GM23248 (cell line): ENCODE measurements at places on chromosomes 7 and 10.

DNA sequence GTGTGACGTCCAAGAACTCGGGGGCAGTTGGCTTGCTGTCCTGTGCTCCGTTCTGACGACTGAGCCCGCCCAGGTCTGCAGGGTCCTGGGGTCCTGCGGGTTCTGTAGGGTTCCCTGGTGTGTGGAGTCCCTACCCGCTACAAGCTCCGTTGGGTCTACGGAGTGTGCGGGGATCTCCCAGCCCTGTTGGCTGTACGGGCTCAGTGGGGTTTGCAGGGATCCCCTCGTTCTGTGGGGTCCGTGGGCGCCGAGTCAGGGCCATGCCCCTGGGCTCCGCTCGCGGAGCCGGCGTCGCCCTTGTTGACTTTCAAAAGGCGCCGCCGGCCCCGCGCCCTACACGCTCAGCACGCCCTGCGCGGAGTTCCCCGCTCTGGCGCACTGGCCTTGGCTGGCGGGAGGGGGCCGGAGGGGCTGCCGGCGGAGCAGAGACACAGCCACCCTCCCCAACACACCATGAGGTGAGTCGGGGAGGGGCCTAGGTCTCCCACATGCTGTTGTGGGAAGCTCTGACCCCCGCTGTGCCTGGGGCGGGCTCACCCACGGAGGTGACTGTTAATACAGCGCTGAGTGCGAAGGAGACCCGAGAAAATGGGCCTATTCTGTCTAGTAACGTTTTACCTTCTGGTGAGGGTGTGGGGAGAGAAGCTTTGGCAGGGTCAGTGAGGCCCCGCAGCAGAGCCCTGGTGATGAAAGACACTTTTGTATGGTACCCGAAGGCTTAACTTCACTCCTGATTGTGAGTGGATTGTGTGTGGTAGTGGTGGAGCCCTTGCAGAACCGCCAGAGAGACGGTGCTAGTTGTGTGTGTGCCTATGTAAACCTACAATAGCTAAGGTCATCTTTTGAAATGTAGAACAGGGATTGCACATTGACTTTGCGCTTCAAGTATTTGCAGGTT is 8.1 kb downstream of the TASOR2 start:
- peak; percentile 64 for DNase-seq

- DNase-seq = peak; percentile 32
Measured at GRCh38 chr7:141355032-141355431, 196.2 kb upstream of the AGK start.

DNA sequence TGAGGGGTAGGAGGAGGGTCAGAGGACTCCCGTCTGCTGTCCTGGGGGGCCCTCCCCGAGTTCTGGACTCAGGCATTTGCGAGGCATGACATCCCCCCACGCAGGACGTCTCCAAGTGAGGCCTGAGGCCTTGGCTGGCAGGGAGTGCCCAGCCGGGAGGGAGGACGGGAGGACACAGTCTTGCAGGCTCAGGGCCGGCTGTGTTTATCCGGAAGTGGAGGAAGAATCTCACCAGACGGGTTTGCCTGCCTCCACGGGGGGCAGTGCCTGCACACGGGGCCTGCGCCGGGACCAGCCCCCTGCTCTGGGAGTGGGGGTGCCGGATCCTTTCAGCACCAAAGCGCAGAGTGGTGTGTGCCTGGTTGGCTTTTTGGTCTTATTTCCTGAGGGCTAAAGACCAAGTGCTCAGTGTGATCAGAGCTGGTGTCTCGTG is 10.9 kb downstream of the PWWP2B start:
- DNase-seq = peak; percentile 23

DNA sequence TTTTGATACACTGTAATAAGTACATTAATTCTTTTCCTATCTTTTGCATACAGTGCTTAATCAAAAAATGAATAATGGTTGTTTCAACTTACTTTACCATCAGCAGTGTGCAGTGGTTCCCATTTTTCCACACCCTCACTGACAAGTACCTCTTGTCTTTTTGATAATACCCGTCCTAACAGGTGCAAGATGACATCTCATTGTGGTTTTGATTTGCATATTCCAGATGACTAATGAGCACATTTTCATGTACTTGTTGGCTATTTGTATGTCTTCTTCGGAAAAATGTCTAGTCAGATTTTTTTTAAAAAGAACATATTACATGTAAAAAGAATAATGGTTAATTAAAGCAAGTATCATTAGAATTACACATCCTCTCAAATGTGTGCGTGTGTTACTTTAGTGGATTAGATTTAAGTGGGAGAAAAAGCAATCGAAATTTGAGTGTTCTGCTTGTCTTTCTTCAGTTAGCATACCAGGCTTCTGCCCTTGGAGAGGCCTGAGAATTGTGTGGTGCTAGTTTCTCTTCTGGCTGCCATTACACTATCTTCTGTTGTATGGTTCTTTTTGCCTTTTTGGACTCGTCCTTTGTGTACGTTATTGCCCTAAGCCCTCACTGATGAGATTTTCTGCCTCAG is 291.2 kb downstream of the AUTS2 start:
- no peak for DNase-seq

DNA sequence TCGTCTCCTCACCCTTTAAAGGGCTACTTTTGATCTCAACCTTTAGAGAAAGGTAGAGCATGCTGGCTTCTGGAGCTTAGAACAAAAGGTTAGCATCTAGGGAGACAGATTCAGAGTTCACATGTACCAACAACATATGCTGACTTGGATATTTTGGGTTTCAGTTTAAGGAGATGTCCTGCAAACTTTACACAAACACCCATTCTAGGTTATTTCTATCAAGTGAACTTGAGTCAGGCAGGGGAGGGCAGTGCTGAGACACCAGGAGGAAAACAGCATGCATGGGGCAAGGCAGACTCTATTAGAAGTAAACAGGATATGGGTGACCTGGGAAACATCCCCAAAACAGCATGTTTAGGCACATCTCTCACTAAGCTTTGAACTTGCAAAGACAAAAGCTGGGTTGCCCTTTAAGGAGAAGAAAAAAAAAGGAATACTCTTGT is 43.8 kb downstream of the ARL4A start:
- DNase-seq = peak; percentile 38

DNA sequence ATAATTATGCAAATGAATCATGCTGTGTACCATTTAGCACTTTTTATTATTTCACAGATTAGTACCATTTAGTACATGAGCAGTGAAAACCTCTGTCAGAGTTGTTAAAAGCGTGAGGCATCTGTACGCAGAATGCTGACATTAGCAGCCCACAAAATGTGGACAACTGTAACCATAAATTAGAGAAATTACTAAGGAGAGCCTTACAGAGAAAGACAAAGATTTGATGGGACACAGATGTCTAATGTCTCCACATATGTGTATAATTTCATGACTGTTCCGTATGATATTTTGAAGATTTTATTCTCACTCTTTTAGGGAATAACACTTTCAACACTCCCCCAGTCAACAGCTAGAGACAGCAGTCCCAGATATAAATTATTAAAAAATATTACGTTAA is 414.0 kb upstream of the ANKRD30A start:
- no peak for DNase-seq

DNA sequence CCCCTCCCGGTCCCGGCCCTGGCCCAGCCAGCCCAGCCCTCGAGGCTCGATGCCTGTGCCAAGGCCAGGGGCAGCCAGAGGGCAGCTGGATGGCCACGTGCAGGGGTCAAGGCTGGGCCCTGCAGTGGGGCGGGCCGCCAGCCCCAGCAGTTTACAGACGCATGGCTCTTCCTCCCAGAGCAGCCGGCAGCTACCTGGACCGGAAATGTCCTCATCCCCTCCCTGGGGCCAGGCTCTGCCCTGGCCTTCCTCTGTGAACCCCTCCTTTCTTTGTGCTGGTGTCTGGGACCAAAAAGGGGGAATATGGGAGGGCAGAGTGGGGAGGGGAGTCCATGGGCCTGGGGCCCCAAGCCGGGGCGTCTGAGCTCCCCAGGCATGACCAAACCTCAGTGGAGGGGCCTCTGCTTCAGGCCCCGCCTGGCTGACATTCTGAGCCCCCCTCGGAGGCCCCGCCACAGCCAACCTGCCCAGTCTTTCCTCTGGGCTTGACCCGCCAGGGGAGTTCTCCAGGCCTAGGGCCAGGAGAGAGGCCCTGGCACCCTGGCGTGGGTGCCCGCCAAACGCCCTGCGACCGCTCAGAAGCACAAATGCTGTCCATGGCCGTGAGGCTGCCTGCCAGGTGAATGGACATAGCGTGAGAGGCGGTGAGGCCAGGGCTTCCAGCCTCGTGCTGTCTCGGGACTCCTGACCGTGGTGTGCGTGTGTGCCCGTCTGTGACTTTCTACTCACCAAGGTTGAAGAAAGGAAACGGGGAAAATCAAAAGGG is 24.7 kb upstream of the AMZ1 start:
- no peak for DNase-seq

DNA sequence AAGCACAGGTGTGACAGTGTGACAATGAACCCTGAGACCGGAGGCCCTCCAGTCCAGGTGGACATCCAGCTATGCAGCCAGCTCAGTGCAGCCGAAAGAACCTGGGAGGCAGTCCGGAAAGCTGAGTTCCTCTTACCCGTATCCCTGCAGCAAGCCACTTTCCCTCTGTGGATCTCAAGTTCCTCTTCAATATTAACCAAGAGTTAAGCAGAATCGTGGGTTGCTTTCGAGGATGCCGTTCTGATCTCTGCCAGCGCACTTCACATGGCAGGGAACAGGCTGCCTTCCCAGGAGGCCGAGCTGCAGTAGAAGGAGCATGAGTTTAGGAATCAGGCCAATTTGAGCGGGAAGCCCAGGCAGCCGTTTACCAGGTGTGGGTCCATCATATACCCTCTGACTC is 591.6 kb downstream of the SDK1 start:
- DNase-seq = no peak

DNA sequence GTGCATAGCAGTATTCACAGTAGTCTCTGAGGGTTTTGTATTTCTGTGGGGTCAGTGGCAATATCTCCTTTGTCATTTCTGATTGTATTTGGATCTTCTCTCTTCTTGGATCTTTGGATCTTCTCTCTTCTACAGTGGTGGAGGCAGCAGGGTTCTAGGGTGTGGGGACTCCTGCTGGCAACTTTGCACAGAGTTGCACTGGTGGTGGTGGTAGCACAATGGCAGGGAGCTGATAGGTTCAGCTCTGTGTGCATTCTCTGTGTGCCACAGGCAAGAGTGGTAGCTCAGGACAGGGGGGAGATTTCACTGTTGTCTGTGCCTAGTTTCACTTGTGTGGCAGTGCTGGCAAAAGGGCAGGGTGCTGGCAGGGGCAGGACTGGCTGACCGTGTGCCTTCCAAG is 35.1 kb upstream of the PRSS37 start:
- DNase-seq = no peak

DNA sequence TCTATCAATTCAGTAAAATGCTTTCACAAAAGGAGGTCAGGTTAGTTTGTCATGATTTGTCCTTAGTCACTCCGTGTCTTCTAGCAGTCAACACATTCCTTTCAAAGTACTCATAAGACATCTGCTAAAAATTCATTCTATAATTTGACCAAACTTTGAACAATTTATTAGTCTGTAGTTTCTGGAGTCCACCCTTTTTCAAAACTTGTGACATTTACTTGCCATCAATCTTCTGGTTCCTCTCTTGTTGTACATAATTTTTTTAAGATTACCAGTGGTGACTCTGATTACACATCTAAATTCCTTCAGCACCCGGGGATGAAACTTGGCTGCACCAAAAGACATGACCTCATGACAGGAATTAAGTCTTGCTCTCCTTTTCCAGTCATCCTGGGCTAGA is 130.1 kb downstream of the NEBL start:
- peak; percentile 48 for DNase-seq

DNA sequence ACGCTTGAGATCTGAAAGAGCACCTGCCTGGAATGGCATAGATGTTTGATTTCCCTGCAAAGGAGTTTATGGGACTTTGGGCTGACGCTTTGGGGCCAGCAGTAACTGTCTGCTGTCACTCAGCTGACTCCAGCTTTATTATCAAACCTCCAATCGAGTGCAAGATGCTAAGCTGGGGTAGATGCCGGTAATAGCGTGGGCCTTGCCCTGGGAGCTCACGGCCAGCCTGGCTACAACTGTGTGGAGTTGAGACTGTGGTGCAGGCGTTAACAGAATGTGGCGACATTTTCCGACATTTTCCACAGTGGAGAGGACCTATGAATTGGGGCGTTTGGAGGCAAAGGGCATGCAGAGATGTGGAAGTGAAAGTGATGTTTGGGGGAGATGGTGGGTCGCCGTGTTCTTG is 1.3 kb downstream of the CHST12 start:
- DNase-seq = no peak

GRCh38 chr7:12674861-12675260 is 12.6 kb upstream of the ARL4A start:
- peak; percentile 40 for DNase-seq

DNA sequence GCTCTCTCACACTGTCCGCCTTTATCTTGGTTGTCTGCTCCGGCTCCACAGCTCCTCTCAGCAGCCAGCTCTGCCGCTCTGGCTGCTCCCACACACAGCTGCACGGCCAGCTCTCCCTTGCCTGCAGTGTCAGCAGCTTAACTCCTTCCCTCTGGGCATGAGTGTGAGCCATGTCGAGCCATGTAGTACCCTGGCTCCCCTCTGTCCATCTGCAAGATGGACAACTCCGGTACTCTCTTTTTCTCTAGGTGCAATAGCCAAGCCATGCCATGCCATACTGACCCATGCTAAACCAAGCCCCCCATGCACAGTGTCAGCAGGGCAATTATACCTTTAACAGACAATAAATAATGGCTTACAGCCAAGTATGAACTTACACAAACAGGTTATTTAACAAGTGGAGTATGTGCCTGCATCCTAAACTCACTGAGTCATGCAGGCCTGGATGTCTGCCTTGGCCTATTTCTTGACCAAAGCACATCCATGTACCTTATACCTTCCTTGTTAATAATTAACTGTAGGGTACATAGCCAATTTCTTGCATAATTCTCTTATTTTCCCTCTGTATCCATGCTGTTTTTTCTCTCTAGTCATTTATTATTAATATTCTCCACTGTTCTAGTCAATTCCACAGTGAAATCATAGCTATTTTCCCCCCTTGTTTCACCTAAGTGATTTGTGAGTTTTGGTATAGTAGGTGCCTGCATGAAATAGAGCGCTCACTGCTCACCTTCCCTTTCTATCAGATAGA is 170.9 kb downstream of the CDK14 start:
- DNase-seq = peak; percentile 91

DNA sequence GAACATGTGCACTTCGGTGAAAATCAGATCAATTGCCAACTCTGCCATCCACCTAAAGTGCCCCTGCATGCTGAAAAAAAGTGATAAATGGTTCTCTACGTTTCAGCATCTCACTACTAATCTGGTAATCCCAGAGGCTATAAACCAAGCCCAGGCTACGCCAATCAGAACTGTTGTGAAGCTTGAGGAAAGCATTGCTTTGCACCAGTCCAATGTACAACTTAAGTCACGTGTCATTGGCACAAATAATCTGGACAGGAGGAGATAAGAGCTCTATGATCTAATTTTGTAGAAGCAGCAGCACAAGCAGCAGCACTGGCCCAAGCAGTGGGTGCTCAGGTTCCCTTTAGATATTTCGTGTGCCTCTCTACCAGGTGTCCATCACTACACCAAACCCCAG is 4.4 kb upstream of the EGR2 start:
- DNase-seq = no peak

DNA sequence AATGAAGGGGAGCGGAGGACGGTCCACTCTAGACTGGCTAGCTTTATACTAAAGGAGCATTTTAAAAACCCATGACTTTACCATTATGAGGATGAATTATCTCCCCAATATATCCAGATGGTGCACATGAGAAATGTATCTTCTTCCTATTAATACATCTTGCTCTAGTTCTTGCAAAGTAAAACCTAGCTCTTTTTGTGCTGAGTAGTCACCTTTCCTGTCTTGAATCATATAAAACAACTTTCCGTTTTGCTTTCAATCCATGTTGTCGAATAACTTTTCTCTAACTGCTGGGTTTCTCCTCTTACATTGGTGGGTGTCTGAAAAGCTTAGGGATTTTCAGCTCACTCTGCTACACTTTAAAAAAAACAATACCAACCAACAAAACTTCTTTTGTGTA is 96.3 kb upstream of the TAC1 start:
- DNase-seq = no peak
